ENCODE measurements at places on chromosomes 12 and 14.
A peak's percentile ranks its signal among the peaks of the same experiment; 100 is the strongest.

- DNase-seq = no peak
These were observed 153.6 kb downstream of the PAH start for GRCh38 chr12:102763471-102763870.

GRCh38 chr12:110790301-110790700, 47.6 kb upstream of the PPP1CC start:
- DNase-seq = no peak

- no peak for DNase-seq
These were observed 211.4 kb downstream of the CCDC59 start for GRCh38 chr12:82146740-82147139.

- DNase-seq = no peak
These were observed 220.4 kb upstream of the GARIN6 start for GRCh38 chr12:99427104-99427503.

- peak; percentile 34 for DNase-seq
These were observed 233.2 kb downstream of the MDGA2 start for GRCh38 chr14:47442211-47442610.

DNA sequence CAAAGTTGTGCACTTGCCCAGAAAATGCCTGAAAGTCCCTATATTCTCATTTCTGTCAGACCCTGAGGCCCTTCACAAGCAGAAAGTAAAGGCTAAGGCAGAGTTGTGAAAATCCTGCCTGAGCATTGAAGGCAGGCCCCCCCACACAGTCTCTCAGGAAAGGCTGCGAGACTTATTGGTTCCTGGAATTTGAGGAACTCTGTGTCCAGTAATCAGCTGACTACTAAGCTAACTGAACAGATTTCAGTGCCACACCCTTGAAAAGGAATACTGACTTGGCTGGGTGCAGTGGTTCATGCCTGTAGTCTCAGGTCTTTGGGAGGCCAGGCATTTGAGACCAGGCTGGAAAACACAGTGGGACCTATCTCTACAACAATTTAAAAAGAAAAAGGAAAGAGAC, 21.1 kb upstream of the PPP2R5E start:
- no peak for DNase-seq

- peak; percentile 59 for DNase-seq
These were observed 486.7 kb downstream of the APAF1 start for GRCh38 chr12:99131751-99132199.

DNA sequence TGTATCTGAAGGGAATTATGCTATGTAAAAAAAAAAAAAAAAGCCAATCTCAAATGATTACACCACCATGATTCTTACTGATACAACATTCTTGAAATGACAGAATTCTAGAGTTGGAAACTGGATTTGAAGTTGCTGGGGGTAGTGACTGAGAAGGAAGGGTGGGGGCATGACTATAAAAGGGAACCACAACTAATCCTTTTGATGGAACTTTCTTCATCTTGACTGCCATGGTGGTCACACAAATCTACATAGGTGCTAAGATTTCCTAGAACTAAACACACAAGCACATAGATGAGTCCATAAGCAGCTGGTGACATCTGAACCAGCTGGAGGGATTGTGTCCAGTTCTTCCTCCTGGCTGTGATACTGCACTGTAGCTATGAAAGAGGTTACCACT, 51.4 kb downstream of the CLMN start:
- DNase-seq = no peak

GRCh38 chr12:132218915-132219314, 74.7 kb downstream of the NOC4L start:
- no peak for DNase-seq

GRCh38 chr14:26138764-26139445, 458.9 kb downstream of the NOVA1 start:
- DNase-seq = no peak

DNA sequence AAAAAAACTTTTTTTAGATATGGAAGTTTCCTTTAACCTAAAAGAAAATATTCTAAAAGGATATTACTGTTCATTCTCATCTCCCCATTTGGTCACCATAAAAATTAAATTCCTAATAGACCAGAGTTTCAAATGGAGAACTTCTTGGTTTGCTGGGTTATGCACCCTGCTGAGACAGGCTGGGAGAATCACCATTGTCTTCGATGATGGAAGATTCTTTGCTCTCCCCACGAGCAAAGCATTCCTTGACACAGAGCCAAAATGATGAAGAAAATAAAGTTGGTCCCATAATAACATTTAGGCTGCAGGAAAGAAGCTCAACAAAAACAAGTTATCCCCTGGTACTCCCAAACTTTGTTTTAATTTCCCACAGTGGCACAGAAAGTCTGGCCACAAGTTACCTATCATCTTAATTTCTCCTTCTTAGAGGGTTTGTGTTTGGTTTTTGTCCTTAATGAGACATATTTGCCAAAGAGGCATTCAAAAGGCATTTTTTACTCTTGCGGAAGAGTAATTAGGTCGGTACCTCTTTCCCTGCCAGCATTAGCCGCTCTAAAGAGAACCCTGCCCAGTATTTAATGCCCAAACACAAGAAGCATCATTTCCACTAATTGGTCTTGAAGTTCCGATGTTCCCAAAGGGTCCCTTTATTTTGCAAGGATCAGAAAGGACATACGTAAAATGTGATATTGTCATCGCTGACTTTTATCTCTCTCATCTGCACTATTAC, 4.8 kb downstream of the DIO2 start:
- DNase-seq = no peak

DNA sequence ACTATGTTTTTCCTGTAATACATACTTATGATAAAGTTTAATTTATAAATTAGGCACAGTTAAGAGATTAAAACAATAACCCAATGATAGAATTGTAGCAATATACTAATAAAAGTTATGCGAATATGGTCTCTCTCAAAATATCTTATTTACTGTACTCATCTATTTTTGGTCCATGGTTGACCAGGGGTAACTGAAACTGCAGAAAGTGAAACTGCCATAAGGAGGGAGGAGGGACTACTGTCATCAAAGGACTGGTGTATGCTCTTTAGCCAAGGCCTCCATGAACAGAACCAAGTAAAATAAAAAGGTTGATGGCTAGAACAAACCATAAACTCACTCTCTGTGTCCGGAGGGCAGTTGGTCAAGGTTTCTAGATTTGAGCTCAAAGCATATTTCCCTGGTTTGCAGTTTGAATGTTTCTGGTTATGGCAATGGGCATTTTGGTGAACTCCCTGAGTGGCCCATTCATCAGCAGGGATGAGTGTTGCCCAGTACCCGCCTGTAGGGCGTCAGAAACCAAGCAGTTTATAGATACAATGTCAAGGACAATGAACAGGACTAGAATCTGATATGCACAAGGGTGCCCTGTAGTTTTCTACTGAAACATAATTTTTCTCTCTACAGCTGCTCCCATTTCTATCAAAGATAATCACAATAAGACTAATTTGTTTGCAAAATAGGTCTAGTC, 19.8 kb downstream of the LEMD3 start:
- no peak for DNase-seq

DNA sequence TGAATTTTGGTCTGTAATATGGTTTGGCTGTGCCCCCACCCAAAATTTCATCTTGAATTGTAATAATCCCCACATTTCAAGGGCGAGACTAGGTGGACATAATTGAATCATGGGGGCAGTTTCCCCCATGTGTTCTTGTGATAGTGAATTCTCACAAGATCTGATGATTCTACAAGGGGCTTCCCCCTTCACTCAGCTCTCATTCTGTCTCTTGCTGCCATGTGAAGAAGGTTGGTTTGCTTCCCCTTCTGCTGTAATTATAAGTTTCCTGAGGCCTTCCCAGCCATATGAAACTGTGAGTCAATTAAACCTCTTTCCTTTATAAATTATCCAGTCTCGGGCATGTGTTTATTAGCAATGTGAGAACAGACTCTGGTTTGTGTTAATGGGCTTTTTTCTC, 5.9 kb downstream of the LRRC9 start:
- no peak for DNase-seq

GRCh38 chr12:33587354-33587753, 147.7 kb upstream of the SYT10 start:
- peak; percentile 50 for DNase-seq

DNA sequence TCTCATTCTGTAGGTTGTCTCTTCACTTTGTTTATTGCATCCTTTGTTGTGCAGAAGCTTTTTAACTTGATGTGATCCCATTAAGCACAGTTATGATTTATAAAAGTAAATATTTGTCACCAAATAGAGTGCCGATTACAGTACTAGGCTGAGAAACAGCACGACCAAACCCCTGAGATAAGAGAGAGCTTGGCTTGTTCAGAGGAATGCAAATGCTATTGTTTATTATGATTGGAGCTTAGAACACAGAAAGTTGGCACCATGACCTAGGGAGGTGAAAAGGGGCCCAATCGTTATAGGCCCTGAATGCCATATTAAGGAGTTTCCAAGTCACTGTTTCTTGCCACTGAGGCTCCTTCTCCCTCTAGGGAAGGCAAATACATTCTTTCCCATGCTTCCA, 214.9 kb downstream of the KITLG start:
- no peak for DNase-seq

DNA sequence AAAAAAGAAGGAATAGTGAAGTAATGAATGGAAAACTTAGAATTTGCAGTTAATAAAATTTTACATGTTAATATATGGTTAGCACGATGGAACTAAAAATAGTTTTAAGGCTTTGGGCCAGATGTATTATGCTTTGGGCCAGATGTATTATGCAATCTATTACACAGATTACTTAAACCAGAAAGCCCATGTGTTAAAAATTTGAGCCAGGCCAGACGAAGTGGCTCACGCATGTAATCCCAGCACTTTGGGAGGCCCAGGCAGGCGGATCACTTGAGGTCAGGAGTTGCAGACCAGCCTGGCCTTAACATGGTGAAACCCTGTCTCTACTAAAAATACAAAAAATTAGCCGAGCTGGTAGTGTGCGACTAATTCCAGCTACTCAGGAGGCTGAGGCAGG, 17.2 kb downstream of the IFT81 start:
- peak; percentile 83 for DNase-seq

GRCh38 chr12:53200458-53201176, 6.4 kb downstream of the ITGB7 start:
- no peak for DNase-seq

DNA sequence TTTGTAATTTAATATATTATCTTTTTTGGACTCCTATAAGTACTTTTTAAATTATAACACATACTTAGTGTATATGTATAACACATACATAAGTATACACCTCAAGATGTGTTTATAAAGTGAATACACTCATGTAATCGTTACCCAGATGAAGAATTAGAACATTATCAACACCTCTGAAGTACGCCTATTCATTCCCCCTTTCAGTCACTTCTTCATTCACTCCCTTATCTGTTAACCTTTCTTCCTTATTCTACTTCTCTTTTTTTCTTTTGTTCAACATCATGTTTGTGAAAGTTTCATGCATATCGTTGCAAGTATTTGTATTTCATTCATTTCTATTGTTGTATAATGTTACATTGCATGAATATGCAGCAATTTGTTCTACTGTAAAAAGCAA, 98.5 kb downstream of the ARID2 start:
- no peak for DNase-seq

DNA sequence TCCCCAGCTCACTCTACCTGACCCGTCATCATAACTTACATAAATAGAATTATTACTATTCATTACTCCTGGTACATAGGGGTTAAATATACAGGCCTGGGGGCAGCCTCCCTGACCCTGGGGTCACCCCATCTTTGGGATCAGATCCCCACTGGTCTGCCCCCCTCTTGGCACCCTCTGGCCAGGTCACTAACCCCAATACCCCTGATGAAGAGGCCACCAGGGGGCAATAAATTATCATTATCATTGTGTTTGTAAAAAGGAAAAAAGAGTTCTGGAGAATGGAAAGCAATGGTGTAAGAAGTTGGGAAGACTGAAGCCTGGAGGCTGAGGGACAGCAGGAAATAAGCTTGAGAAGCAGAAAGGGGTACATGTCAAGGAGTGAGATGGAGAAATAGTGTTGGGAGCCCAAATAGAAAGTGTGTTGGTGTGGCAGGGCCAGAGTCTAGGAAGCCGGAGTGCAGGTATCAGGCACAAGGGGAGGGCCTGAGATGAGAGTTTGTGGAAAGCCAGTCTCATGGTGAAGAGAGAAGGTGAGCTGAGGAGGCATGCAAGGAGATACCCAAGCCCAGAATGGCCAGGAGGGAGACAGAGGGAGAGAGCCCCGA, 6.1 kb upstream of the AAAS start:
- DNase-seq = no peak

DNA sequence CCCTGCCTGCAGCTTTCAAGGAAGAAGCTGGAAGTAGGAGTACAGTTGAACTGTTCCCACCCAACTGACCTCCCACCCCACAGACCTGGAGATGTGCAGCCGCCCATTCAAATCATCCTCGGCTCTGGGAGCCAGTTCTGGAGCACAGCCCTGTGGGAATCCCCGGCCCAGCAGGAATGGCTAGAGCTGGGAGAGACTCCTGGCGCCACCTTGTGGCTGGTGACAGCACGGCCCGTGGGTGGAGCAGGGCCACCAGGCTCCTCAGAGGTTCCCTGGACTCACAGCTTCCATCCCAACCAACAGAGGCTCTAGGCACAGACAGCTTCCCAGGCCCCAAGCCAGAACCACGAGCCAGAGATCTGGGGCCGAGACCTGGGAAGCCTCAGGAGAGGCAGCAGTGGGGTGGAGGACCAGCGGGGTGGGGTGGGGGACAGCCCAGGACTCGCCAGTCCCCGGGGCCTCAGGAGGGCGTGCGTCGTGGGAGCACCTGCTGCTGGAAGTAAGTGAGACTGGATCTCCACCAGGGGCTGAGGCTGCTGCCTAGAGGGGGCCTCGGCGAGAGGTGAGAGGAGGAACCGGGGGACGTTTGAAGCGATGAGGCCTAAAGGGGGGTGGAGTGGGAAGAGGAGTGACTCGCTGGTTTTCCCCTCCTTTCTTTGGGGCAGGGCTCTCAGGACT, 43.4 kb downstream of the RNF34 start:
- peak; percentile 62 for DNase-seq

DNA sequence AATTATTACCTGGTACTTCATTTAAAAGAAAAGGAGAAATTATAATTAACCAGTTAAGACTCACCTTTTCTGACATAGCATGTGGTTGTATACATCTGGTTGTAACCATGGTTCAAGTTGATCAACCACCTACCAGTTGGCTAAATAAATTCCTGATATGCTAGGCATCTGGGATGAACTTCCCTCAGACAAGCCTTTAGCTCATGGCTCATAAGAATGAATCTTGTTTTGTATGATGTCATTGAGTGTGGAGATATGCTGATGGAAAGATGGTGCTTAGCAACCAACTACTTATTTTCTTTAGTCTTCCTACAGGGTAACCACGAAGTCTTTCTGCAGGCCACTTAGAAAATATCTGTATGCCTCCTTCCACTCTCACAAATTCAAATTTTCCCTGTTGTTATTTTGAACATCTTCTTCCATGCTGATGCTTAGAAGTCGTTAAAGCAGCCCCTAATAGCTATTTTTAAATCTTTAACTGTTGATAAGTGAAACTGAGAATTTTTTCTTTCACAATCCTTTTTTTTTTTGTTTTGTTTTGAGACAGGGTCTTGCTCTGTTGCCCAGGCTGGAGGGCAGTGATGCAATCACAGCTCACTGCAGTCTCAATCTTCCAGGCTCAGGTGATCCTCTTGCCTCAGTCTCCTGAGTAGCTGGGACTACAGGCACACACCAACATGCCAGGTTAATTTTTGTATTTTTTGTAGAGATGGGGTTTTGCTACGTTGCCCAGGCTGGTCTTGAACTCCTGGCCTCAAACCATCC, 51.9 kb upstream of the PTHLH start:
- DNase-seq = peak; percentile 87

Data from fibroblast of skin of right quadriceps (primary cell).